ENCODE measurements at places on chromosomes 7 and 10.
A peak's percentile ranks its signal among the peaks of the same experiment; 100 is the strongest.

DNA sequence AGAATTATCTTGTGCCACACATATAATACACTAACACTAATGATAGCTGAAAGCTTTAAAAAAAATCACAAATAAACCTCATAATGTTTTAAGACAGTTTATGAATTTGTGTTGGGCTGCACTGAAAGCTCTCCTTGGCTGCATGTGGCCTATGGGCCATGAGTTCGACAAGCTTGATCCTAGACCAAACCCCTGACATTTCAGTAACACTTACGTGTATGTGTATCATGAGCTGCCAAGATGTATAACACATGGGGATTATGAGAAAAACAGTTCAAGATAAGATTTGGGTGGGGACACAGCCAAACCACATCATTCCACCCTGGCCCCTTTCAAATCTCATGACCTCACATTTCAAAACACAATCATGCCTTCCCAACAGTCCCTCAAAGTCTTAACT, 823.8 kb downstream of the PCDH15 start:
- no peak for DNase-seq

GRCh38 chr10:74083304-74083703, 67.3 kb downstream of the AP3M1 start:
- no peak for DNase-seq

DNA sequence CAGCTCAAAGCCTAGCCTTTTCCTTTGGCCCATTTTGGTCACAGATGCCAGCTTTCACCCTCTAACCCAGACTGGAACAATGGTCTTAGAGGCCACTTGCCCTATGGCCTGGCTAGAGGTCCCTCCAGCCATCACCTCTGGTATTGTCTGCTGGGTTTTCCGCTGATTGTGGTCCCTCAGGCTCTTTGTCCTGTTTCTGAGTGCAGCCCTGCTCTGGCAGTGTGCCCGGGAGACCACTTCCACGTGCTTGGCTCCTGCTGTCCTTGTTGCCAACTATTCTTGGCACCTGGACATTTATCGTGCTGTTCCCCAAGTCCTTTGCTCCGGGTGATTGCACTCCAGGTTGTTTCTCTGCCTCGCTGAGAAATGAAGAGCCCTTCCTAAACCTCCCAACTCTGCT, 53.3 kb upstream of the FAM180A start:
- no peak for DNase-seq

DNA sequence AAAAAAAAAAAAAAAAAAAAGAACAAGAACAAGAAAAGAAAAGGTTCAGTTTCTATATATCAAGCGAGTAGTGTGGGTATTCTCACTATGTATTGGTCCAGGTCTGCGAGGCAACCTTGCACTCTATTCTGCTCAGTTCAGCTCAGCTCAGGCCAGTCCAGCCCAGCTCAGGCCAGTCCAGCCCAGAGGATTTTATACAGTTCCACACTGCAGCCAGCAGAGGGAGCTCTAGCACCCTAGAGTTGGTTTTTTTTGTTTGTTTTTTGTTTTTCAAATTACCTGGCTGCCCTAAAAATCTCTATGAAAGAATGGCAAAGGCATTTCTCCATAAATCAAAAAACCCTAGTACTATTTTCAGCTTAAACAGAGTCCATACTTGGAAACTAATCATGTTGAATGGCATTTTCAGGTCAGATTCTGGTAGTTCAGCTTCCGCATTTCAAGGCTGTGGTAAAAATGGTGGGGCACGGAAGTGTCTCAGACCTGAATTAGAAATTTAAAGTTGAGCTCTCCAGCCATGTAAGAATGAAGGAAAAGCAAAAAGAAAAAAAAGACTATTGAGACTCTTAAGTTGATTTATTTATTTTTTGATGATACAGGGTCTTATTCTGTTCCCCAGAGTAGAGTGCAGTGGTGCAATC, 55.2 kb upstream of the GSDME start:
- peak; percentile 50 for DNase-seq

DNA sequence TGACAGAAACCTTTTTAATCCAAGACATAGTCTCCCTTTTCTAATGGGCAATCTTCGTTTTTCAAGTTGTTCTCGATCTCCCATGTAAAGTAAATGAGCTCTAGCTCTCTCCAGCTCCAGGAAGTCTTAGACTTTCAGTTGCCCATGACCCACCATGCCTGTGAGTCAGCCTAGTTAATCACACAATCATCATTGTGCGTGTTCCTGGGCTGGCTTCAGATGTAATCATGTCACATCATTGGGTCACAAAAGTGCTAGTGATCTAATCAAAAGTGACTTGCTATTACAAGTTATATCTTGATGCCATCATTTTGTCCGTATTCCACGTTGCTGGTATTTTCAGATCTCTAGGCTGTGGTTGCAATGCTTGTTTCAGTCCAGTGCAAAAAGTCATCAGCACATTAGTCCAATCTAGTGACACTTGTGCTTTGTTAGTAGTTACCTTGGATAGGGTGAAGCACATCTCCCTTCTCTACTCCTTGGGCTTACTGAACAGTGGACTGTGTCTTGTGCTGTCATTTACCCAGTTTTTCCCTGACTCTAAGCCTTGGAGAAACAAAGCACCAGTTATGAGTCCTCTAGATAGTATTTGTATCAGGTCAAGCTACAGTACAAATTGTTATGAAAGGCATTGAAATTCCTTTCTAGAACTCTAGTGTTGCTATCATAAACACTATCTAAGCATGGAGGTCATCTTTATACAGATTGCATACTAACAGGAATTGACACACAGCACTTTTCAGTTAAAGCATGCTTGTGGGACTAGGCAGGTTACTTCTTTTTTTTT, 316.6 kb downstream of the GFRA1 start:
- no peak for DNase-seq

DNA sequence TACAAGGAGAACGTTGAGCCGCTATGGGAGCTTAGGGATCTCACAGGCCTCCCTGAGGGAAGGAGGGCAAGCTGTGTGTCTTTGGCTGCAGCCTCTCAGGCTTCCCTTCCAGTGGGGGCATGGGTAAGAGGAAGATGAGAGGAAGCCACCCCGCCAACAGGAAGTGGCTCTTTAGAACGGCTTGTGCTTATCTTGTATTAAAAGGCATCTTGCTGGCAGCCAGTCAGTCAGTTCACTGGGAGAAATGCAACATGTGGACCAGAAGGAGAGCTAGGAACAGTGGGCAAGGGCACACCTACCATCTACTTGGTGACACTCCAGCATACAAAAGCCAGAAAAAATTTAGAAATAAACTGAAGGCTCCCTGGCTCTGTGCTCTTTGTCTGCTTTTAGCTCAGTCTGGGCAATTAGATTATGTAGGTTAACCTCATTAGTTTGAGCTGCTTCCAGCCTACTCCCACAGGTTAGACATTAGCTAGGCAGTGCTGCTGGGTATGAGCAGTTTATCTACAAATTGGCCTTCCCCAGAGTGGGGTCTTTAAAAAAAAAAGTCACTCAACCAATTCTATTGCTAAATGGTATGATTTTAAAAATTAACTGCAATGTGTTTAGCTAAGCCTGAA, 595.9 kb downstream of the KCNMA1 start:
- no peak for DNase-seq

GRCh38 chr7:149238051-149238450, 1.4 kb upstream of the ZNF212 start:
- DNase-seq = no peak

DNA sequence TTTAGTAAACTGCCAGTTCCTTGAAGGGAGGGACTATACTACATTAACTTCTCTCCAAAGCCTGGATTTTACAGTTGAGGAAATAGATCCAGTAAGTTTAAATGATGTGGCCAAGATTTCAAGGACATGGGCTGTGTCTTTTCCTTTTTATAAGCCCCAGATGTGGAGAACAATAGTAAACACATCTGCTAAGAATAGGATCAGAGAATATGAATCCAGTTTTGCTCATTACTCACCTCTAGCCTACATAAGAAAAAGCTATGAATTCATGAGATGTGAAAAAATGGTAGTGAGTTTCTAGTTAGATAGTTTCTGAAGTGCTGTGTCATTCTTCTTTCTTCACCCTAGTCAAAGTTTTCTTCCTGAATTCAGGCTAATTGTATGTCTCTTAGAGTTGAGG, 38.6 kb downstream of the MAGI2 start:
- DNase-seq = peak; percentile 14

- DNase-seq = peak; percentile 83
Observed at GRCh38 chr7:128827248-128827958, 2.8 kb upstream of the FLNC start.

GRCh38 chr10:43648398-43649184, at the start of gene ZNF32:
Gene ZNF32, minus strand, starts transcription at chr10:43648881. Its CDS starts 2,748 bp downstream, at chr10:43646133.
- DNase-seq = peak; percentile 83
